ENCODE measurements at places on chromosomes 4 and X.

- no peak for DNase-seq
Measured at GRCh38 chrX:63686878-63687714, 97.9 kb downstream of the ARHGEF9 start.

DNA sequence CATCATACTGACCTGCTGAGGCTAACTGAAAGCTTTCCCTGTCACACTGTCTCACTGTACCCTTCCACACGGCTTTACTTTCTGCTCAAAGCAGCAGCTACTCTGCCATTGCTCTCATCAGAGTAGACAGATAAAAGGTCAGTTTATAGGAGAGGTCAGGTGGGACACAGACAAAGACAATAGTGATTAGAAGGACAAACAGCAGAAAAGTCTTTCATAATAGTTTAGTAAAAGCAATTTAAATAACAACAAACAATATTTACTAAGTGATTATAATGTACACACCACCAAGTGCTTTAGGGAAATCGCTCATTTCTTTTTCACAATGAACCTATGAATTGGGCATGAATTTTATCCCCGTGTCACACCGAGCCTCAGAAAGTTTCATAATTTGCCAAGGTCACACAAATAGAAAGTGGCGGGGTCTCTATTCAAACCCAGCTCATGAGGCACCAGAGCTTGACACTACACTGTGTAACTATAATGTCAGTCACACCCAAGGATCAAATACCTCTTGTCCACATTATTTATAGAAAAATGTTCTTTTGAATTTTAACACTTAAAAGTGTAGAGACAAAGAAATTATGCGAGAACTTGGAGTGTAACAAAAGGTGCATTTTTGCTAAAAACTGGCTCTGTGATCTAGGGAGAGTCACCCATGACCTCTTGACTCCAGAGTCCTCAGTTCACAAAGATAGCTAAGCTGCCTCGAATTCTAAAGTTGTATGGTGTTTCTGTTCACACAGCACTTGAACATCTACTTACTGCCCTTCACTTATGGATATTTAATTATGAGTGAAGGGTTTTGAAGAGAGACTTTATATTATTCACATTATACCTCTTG is 24.5 kb upstream of the SORBS2 start:
- DNase-seq: no peak

- no peak for DNase-seq
Measured at GRCh38 chr4:23268072-23268771, 575.5 kb downstream of the GBA3 start.

DNA sequence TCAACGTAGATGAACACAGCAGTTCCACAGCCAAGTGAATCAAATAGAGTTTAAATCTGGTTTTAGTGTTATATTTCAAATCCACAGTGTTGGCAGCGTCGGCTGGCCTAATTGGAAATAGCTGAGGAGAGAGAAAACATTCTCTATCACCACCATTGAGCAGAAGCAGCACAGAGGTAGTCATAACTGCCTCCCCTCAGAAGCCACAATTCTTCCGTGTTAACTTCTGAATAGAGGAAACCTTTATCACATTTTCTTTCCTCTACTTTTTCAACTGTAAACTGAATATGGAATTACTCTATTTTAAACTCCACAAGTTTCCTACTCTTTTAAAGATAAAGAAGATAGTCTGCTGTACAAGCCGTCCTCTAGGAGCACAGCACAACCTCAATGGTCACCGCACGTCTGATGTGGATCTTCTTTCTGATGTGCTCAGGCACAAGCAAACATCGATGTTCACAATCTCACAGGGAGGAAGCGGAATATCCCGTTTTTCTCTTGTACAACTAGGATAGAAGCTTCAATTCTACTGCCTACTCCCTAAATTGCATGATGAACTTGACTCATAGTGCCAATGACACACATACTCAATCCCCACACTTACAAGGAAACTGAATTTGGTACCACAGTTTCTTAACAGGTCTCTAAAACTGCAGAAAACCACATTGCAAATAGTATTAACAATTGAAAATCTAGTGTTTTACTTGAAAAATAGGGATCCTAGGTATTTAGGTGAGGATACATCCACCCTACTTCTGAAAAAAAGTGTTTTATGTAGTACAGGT is 217.8 kb upstream of the ETNPPL start:
- no peak for DNase-seq

- no peak for DNase-seq
Measured at GRCh38 chr4:76117536-76117935, 30.7 kb downstream of the NUP54 start.

- DNase-seq: no peak
Measured at GRCh38 chr4:53747401-53747800, 156.1 kb upstream of the LNX1 start.

DNA sequence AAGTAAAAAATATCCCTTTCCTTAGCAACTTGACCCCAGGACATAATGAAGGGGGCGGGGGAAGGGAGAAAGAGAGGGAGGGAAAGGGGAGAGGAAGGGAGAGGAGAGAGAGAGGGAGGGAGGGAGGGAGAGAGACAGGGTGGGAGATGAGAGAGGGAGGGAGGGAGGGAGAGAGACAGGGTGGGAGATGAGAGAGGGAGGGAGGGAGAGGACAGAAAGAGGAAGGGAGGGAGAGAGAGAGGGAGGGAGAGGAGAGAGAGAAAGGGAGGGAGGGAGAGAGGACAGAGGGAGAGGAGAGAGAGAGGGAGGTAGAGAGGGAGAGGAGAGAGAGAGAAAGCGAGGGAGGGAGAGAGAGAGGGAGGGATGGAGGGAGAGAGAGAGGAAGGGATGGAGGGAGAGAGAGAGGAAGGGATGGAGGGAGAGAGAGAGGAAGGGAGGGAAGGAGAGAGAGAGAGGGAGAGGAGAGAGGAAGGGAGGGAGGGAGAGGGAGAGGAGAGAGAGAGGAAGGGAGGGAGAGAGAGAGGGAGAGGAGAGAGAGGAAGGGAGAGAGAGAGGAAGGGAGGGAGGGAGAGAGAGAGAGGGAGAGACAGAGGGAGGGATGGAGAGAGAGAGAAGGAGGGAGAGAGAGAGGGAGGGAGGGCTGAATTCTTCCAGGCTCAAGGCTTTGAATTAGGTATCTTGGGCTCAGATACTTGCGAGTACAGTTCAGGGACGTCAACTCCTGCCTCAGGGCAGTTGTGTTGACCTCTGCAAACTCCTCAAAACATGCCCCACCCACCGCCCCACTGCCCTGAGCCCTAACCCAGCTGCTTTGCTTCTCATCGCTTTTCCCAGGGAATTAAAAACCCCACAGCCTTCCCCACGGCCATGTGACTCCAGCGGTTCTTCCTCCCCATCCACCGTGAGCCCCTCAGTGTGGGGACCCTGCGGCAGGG is 40.0 kb upstream of the ADRA2C start:
- DNase-seq: no peak

DNA sequence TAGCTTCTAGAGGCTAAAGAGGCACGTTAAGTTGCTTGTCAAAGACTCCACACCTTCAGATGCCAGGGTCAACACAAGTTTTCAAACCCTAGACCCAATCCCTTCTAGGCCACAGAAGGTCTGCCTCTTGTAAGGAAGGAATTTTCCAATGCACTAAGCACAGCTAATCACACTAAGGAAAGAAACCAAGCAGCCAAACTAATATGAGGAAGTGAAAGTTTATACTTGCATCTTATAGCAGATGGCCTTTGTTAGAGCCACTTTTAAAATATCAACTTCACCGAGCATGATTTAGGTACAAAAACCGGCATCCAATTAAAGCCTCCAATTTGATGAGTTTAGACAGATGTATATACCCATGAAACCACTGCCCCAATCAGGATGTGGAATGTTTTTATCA is 9.9 kb downstream of the FHL1 start:
- no peak for DNase-seq

DNA sequence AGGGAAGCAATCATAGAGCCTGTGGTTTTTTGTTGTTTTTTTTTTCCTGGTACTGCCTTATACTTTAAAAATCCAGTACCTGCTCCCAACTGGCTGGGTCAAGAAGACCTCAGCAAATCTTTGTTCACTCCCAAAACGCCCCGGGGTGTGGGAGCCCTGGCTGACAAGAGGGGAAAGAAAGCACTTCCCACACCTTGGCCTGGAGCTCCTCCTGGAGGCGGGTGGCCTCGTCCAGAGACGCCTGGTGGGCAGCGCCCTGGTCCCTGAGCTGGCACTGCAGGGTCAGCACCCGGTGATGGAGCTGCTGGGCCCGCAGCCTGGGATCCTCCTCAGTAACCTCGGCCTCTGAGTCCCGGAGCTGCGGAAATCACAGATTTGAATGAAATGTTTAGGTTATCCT is 38.2 kb downstream of the C4orf50 start:
- DNase-seq: no peak

- no peak for DNase-seq
Measured at GRCh38 chr4:1247864-1248244, 1.1 kb downstream of the CTBP1 start.

DNA sequence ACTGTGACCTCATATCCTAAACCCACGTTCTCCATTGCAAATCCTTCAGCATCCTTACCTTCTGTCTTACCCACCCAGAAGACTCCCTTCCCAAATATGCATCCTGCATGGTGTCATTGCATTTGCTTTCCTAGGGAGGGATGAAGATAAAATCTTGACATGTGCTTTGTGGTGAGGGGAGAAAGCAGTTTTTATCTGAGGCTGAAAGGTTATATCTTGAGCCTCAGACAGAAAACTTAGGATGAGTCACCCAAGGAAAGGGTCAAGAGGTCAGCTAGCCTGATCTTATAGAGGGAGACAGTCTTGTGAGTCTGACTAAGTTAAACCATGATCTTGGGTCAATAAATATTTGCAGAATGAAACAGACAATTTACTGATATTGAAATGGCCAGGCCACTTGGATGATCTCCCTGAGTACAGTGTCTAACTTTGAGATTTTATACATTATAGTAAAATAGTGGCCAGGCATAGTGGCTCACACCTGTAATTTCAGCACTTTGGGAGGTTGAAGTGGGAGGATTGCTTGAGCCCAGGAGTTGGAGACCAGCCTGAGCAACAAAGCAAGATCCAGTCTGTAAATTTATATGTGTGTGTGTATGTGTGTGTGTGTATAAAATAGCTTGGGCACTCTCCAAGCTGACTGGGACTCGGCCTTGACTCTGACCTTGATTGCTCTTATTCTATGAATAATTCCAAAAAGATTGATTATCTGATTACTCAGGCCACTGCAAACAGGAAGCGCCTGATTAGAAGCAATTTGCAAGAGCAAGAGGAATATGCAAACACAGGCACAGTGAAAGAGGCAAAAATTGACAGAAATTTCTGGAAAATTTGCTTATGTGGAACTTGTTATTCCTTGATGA is 15.4 kb upstream of the FAM9C start:
- no peak for DNase-seq

- DNase-seq: peak; percentile 50
Measured at GRCh38 chrX:39445336-39445735, 644.1 kb downstream of the MID1IP1 start.

GRCh38 chr4:39085891-39086290 is 23.9 kb downstream of the KLHL5 start:
- no peak for DNase-seq

DNA sequence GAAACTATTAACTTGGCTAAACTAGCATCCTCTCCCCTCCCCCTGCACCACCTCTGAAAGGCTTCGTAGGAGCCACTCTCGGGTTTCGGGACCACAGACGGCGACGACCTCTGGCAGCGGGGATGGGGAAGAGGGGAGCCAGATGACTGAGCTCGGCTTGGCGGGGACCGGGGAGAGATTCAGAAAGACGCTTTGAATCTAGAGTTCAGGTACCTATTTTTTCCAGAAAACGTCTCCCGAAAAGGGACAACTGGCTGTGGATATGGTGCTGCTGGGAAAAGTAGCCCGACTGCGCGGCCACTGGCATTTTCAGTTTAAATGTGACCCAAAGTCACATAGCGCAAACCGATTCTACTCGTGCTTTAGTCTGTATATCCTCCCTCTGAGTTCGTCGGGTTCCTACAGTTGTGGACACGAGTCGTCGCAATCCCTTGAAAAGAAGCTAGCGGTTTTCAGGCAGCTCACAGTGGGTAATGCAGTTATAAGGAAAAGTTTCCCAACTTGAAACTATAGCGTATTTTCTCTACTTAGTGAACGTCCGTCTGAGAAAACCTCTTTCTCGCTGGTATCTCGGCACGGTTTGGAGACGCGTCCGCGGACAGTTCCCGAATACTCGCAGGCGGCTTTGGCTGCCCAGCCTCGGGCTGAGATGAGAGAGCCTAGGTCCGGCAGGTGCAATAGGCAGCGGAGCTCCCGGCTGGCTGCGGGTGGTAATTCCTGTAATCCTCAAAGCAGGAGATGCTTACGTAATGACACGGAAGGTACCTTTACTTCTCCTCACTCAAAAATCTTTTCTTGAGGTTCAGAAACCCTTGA is 1.3 kb downstream of the PARM1 start:
- DNase-seq: no peak

DNA sequence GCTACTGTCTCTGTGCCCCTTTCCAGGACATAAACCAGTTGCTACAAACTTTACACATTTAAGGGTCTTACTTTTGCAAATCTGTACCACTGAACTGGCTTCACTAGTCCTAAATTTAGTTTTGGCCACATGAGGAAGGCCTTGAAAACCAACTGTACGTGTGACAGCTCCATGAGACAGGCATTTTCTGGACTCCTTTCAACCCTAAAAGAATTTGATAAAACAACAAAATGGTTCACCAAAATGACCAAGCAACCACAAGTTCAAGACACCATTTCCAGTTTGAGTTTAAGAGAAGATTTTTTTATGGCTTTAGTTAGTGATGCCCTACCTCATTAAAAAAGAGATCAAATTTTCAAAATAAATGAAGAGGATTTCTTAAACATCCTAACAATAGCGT is 246.4 kb downstream of the ZNF674 start:
- DNase-seq: no peak

GRCh38 chr4:41267997-41268396 is 11.3 kb downstream of the UCHL1 start:
- DNase-seq: no peak

DNA sequence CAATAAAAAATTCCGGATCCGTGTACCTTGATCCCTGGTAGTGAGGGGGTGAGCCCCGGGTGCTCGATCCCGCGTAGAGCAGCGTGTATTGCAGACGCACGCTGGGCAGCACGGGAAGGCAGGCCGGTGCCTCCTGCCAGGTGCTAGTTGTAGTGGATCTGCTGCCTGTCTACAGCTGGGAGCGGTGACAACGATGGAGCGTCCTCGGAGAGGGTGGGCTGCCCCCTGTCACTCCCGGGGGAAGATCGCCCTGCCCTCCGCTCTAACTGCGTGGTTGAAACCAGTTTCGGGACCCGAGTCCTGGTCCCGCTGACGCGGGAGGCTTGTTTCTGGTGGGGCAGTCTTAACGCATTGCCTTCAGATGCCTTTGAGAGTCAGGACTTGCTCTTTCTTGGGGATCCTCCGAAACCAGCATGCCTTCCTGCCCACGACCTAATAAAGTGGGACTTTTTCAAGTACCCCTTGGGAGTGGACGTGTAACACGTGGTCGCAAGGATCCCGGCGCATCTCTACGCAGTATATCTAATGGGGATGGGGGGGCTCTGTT is 2.7 kb upstream of the NKX6-1 start:
- DNase-seq: no peak

GRCh38 chr4:1154523-1155182 is 17.7 kb downstream of the SPON2 start:
- no peak for DNase-seq

- DNase-seq: no peak
Measured at GRCh38 chr4:92189146-92189545, 114.6 kb upstream of the GRID2 start.

Data from activated CD4-positive, CD25-positive, alpha-beta regulatory T cell treated with anti-CD3 and anti-CD28 coated beads, Interleukin-2, amount 50 U/mL, for 72 hours (primary cell).